ENCODE measurements at places on chromosomes 12 and 14.

- ATAC-seq, result no peak
Measured at GRCh38 chr14:85250414-85251189, 279.3 kb upstream of the FLRT2 start.

DNA sequence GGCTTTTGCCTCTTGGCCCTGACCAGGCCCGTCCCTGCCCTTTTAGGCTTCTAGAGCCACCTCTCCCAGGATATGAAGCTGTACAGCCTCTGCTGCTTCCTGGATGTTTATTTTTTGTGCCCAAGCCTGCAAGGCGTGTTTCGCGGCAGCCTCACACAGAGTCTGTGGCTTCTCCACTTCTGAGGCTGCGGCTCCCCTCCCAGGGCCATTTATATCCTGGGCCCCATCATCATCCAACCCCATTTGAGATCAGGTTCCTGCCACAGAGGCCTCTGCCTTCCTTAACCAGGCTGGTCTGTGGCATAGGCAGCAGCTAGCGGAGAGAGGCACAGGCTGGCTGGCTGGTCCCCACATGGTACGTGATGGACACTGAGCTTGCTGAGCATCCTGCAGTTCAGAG, 114.1 kb upstream of the PWP1 start:
- ATAC-seq, result no peak

DNA sequence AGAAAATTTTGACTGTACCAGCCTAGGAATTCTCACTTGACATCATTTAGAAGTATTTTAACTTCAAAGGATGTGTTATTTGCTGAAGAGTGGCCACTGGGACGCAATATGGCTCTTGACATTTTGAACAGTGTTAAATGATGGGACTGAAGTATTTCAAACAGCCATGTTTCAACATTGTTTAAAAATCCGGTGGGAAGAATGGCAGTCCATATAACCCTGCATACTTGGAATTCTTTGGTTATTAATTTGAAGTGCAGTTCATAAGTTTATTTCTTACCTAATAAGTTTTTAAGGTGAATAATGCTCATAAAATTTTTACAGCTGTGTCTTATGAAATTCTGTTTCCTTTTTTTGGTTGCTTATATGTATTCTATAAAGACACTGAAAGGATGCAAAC, 8.3 kb downstream of the TMTC2 start:
- ATAC-seq, result no peak

GRCh38 chr12:121800694-121801594, 2.9 kb upstream of the SETD1B start:
- peak; percentile 13 for ATAC-seq

- ATAC-seq, result peak; percentile 76
Measured at GRCh38 chr14:81400202-81400678, at the start of gene STON2. Gene STON2 (minus strand): TSS chr14:81400324. CDS start chr14:81398382, 1,942 bp downstream.

DNA sequence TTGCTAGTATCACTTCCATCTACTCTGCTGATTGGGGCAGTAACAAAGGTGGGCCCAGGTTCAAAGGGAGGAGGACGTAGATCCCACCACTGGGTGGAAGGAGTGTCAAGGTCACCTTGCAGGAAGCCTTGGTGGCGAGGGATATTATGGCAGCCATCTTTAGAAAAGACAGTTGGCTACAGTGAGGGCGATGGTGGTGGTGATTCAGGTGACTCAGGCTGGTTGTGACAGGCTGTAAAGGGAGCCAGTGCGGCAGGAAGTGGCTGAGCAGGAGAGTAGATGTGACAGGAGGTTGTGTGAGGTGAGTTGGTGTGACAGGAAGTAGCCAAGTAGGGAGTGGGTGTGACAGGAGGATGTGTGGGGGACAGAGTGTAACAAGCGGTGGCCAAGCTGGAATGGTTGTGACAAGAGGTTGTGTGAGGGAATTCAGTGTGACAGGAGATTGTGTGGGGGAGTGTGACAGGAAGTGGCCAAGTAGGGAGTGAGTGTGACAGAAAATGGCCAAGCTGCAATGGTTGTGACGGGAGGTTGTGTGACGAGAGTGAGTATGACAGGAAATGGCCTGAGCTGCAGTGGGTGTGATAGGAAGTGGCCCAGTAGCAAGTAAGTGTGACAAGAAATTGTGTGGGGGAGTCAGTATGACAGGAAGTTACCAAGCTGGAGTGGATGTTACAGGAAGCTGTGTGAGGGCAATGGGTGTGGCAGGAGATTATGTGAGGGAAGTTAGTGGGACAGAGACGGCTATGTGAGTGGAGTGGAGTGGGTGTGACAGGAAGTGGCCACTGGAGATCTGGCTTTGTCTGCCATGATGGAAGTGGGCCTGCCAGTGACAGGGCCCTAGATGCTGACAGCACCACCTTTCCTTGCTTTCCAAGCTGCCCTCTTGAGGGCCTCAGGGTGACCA, 136.5 kb upstream of the MYL2 start:
- ATAC-seq, result peak; percentile 45

DNA sequence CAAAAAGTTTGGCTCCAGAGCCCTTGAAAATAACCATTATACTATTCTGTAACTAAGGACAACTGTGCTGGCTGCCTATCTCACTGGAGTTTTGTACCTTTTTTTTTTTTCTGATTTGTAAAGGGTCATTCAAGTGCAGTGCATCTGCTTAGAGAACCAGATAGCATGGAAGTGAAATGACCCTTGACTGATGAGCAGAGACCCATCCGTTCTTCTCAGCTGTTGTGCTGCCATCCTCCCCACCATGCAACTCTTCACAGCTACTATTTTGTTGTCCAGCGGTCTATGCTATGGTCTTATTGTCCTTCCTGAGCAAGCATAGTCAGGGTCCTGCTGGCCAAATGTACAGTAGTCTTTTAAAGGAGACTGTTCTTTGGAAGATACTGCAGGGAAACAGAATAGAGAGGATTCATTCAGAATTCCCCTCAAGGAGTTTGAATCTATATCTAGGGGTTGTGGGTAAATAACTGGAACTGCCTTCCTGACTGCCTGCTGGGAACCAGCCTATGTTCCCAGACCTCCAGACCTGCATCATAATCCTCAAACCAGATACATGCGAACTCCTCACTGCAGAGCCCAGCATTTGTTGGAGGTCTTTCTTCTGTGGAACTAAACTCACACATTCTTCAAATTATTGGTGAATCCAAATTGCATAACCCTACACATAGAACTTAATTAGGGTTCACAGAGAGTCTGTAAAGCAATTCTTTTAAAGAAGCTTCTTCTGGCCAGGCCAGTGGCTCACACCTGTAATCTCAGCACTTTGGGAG, 41.1 kb downstream of the GPR19 start:
- no peak for ATAC-seq

DNA sequence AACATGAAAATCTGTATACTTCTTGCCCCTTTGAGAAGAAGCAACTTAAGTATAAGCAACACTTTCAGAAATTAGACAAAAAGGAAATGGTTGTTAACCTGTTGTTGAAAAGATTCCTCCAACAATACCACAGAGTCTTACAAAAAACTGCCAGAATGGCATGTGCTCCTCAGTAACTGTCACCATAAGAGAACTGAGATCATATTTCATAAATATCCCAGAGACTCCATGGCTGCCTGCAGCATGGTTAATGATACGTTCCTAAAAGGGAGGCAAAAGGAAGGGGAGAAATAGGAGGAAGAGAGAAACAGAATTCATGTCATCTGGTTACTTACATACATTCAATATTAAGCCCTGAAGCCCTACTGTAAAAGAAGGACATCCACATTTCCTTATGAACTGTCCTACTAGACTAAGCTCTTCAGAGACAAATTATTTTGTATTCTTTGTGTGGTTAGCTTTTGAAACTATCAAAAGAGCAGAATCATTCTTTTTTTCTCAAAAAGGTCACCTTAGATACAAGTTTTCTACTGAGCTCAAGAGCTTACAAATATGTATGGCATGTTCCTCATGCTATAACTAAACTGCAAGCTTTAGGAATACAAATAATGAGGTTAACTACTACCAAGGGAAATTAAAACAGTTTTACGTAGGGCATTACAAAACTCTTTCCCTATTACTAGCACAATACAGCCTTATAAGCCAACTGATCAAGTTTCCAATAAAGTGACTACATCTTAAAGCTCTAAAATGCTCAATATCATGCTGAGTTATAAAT, 37.8 kb downstream of the ERGIC2 start:
- ATAC-seq, result no peak

Data from esophagus mucosa (tissue), 1 donor.